ENCODE measurements at places on chromosomes 16 and 17. TPM values are rescaled to one million over a fixed set of nuclear protein-coding genes. Genes with fewer than 3 reads are reported as not detected.

The PIPOX gene
- total RNA-seq: 2.1 TPM

The NTN1 gene
- total RNA-seq: 90.4 TPM

DNA sequence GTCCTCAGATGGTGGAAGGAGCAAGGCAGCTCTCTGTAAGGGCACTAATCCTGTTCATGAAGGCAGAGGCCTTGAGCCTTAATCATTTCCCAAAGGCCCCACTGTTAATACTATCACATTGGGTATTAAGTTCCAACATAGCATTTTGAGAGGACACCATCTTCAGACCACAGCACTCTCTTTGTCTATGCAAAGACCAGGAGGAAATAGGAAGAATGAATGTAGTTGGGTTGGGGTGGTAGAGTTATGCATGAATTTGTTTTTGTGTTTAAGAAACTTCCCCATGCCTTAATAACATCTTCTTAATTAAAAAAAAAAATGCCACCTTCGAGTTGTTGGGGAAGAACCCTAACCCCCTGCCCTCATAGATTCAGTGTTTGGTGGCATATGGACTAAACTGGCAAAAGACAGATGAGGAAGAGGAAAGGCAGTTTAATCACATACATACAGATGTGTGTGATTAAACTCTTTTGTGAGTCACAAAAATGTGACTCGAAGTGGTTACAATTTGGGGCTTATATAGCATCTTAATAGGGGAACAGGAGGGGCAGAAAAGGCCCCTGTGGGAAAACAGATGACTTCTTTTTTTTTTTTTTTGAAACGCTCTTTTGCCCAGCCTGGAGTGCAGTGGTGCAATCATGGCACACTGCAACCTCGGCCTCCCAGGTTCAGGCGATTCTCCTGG, 35.0 kb upstream of the SLC5A10 start:
- H3K4me1 ChIP-seq: no peaks in the 10 kb centered on the region
- no peak for DNase-seq
- H3K27me3 ChIP-seq: no peaks in the 10 kb centered on the region
- H3K27ac ChIP-seq: no peak overlapping the region
- H3K36me3 ChIP-seq: peaks cover 3% of the 10 kb centered on the region
- no peak overlapping the region for H3K4me3 ChIP-seq

The PLCG2 gene
- total RNA-seq: 21.2 TPM

GRCh38 chr16:89393738-89394406, 96.5 kb downstream of the ANKRD11 start:
- DNase-seq: no peak
- no peaks in the 10 kb centered on the region for H3K27me3 ChIP-seq
- no peak overlapping the region for H3K4me3 ChIP-seq
- no peaks in the 10 kb centered on the region for H3K4me1 ChIP-seq

The FASN gene
- total RNA-seq: 64.0 TPM
